Stimulated activated CD4-positive, alpha-beta T cell treated with anti-CD3 and anti-CD28 coated beads, Interleukin-15, amount 100 ng/mL, for 1 hour (primary cell): ENCODE measurements at places on chromosomes 6 and 20.

GRCh38 chr6:124026694-124027093 is 223.0 kb downstream of the NKAIN2 start:
- DNase-seq = no peak

GRCh38 chr20:63686492-63687321 is 9.7 kb upstream of the TNFRSF6B start:
- DNase-seq = no peak

GRCh38 chr6:119138906-119139541 is 60.6 kb upstream of the FAM184A start:
- no peak for DNase-seq

DNA sequence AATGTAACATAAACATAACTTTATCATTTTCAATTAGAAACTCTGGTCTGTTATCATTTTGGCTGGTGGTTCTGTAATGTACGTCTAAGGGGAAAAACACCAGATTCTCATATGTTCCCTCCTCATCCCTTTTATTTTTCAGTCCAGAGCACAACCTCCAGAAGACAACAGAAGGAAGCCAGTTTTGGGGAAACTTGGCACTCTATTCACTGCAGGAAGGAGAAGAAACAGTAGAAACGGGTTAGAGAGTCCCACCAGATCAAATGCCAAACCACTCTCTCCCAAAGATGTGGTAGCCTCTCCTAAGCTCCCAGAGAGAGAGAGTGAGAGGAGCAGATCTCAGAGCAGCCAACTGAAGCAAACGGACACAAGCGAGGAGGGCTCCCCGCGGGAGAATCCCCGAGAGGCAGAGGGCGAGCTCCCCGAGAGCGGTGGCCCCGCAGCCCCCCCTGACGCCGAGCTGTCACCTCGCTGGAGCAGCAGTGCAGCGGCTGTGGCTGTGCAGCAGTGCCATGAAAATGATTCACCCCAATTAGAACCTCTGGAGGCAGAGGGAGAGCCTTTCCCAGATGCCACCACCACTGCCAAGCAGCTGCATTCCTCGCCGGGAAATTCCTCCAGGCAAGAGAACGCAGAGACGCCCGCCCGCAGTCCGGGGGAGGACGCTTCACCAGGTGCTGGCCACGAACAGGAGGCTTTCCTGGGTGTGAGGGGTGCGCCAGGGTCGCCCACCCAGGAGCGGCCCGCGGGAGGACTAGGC is 117.8 kb downstream of the RTN4IP1 start:
- DNase-seq = no peak

- no peak for DNase-seq
Observed at GRCh38 chr6:15039136-15039535, 206.7 kb upstream of the JARID2 start.
